Hepatocyte (in vitro differentiated cells): ENCODE measurements at places on chromosomes 2 and 18. TPM values are rescaled to one million over a fixed set of nuclear protein-coding genes. Genes with fewer than 3 reads are reported as not detected.

- peak; percentile 54 for DNase-seq
These were observed 70.6 kb upstream of the PSMD14 start for GRCh38 chr2:161237392-161238264.

- no peak for DNase-seq
These were observed 422.0 kb upstream of the ZEB2 start for GRCh38 chr2:144941743-144942488.

DNA sequence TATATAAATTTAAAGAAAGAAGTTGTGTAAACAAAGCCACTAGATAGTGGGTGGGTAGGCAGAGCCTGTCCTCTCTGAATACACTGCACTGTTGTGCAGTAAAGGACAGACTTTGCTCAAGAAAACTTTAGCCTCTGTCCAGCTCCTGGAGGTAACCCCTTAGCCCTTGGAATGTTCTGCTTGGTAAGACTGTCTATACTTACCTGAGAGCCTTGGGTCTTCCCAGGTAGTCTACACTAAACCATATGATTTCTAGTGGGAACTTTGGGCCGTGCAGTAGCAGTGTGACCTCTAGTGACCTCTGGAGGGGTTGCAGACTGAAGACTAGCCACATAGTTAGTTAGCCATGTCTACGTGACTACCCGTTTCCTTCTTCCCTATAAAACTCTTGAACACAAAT is 678.3 kb upstream of the NRXN1 start:
- DNase-seq = peak; percentile 5

DNA sequence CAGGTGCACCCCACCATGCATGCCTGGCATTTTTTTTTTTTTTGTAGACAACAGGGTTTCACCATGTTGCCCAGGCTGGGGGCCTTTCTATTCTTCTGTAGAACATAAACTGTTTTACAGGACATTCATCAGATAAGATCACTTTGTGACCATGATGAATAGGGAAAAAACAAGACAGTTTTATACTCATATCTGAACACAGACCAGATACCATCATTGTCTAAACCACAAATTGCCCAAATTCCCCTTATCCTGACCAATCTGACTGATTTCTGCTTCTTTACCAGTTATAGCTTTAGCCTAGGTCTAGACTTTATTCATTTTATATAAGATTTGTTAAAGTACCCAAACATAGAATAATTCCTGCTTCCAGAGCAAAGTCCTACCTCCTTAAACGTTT is 1699.3 kb upstream of the TMEFF2 start:
- no peak for DNase-seq

- no peak for DNase-seq
These were observed 155.7 kb downstream of the DYSF start for GRCh38 chr2:71609029-71609428.

Gene ALKAL2
- 2.9 and 9.0 TPM in 2 replicates for total RNA-seq

Gene ANKRD62
- total RNA-seq = not detected in 2 replicates

Gene UGT1A10
- total RNA-seq = not detected in 2 replicates
